ENCODE measurements at places on chromosomes 5 and 9.

- peak; percentile 97 for DNase-seq
Measured at GRCh38 chr9:131670247-131671132, 69.4 kb downstream of the RAPGEF1 start.

DNA sequence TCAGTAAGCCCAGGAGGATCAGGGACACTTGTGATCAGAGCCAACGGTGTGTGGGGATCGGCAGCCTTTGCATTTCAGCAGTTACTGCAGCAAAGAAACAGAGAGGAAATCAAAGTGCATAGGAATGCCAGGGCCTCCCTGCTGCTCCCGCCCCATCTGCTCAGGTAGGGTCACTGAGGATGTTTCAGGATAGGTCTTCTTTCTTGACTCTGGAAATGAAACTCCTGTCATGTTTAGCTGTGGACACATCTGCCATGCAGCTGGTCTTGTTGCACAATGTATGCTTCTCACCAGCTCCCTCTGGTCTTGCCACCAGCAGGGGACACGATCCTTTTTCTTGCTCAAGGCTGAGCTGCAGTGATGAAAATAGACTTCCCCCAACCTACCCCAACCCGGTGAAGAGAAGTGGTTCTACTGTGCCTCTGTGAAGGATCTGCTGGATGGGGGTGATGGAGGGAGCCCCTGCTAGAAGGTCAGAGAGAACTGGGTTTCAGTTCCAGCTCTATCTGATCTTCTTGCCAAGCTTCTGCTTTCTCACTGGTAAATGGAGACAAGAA lies 185.2 kb upstream of the KLF4 start:
- DNase-seq, result peak; percentile 89

DNA sequence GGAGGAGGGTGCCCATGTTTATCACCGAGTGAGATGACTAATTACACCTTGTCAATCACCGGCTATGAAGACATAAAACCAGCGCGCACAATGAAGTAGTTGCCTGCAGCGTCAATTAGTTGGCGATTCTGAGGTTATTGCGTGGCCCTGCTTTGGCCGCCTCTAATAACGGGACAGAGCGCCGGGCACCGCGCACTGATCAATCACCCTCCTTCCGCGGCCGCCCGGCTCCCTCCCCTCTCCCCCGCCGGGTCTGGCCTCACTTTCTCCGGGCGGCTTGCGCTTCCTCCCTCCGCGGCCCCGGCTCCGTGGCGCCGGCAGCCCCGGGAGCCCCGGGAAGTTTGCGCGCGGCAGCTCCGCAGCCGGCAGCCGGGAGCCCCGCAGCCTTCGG lies 3.3 kb upstream of the LHX2 start:
- DNase-seq, result no peak

DNA sequence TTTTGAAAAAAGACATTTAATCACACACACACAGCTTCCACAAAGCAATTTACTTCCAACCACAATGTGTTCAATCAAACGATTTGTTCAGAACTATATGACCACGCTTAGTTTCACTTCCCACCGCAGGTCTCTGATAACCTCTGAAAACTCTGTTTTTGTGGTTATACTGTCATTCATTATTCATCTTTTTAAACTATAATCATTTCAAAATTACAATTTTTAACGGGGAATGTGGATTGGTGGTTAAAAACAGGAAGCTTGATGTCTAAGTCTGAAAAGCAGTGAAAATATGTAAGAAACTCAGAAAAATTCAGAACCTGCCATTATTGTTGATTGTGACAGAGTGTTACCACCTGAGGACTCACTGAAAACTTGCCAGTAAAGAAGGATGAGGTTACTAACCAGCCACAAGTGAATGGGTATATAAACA lies 12.7 kb upstream of the TMEM174 start:
- peak; percentile 38 for DNase-seq

- no peak for DNase-seq
Measured at GRCh38 chr5:172640139-172640538, 924 bp upstream of the NEURL1B start.

GRCh38 chr9:4297151-4297785 lies 2.6 kb downstream of the GLIS3 start:
- DNase-seq, result peak; percentile 83

GRCh38 chr5:178738520-178738919 lies 8.1 kb upstream of the ZNF354A start:
- no peak for DNase-seq

DNA sequence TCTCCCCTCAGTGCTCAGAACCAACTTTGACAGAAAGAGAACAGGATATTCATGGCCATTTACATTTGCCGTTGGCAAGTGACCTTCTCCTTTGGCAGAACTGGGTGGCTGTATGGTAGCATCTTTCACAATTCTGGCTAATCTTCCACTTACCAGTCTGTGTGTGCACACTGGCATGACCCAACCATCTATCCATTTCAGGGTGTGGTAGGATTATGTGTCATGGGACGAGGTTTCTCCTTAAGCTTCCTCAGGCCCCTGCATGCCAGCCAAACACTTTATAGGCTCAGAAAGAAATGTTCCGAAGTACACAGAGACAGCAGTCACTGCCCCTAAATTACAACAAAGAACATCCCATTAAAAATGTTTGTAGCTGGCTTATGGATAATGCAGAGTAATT lies 497.1 kb downstream of the NFIB start:
- no peak for DNase-seq

DNA sequence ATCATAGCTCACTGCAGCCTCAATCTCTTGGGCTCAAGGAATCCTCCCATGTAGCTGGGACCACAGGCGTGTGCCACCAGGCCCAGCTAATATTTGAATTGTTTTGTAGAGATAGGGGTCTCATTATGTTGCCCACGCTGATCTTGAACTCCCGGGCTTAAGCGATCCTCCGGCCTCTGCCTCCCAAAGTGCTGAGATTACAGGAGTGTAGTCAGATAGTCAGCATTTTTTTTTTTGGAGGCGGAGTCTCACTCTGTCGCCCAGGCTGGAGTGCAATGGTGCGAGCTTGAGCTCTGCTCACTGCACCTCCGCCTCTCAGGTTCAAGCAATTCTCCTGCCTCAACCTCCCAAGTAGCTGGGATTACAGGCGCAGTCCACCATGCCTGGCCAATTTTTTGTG lies 1.6 kb upstream of the SAR1B start:
- no peak for DNase-seq

DNA sequence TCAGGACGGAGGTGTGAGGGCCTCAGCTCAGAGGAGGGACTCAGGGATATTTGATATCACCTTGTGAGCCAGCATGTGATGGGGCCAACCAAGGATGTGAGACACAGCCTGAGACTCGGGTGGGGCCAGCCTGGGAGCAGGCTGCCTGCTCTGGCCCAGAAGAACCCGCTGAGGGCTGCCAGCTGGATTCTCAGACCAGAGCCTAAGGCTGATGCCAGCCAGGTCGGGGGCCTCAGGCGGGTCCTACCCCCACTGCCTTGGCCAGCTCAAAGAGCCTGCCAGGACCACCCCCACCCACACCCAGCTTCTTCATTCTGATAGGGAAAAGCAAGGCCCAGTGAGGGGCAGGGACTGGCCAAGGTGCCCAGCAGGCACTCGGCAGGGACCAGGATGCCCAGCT lies 20.3 kb upstream of the DUSP1 start:
- DNase-seq, result no peak

GRCh38 chr9:76194896-76195295 lies 199.3 kb downstream of the RFK start:
- no peak for DNase-seq

Data from suppressor macrophage treated with lipopolysaccharide for 4 hours (primary cell).